ENCODE measurements at places on chromosomes 11 and 22.

DNA sequence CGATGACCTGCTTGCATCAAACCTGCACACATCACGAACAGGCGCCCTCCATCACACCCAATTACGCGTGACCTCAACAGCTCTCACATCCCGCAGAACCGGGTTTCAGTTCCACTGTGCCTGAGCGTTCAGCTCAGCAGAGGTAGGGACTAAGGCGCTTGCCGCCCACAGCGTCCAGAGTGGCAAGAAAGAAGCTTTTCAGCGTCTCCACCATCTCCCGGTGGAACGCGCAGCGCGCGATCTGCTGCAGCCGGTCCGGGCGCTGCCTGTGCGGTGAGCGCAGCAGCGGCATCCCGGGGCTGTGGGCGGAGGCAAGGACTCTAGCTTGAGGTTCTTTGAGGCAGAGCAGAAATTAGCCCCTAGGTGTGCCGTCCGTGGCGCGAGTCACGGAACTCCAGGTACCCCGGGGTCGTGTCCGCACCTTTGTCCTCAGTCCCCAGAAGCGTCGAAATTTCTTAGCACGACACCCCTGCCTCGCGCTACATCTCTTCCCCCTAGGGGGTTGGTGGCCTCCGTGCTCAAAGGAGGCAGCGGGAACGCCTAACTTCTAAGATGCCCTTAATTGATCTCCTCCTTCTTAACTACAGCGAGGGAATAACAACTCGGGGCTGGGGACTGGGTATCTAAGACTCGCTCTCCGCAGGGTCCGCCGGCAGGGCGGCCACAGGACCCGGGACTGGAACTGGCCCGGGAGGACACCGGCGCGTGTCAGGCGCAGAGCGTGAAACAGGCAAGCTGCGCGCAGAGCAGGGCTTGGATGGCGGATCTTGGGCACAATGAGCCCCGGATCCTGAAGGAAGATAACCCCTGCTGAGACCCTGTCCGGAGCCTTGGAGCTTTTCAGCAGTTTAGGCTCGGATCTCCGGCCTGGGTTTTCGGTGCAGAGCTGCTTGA lies 1.7 kb upstream of the CALCA start:
- no peak for DNase-seq

- DNase-seq: no peak
Observed at GRCh38 chr11:14089690-14090462, 127.4 kb downstream of the SPON1 start.

DNA sequence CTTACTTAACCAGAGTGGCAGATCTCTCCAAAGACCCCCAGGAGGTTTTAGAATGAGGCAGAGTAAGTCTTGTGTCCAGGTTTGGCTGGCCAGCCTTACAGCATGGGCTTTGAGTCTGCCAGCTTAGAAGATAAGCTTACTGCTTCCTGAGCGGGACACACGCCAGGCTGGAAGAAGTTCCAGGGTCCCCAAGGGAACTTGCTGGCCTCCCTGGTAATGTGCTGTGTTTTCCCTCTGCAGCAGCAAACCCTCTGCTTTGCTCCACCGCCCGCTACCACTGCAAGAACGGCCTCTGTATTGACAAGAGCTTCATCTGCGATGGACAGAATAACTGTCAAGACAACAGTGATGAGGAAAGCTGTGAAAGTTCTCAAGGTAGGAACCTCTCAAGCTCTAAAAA lies 154.2 kb downstream of the LDLRAD3 start:
- no peak for DNase-seq

GRCh38 chr11:1225386-1226225 lies 2.7 kb downstream of the MUC5B start:
- DNase-seq: no peak

- no peak for DNase-seq
Observed at GRCh38 chr11:60080535-60080934, 7.9 kb upstream of the MS4A2 start.

DNA sequence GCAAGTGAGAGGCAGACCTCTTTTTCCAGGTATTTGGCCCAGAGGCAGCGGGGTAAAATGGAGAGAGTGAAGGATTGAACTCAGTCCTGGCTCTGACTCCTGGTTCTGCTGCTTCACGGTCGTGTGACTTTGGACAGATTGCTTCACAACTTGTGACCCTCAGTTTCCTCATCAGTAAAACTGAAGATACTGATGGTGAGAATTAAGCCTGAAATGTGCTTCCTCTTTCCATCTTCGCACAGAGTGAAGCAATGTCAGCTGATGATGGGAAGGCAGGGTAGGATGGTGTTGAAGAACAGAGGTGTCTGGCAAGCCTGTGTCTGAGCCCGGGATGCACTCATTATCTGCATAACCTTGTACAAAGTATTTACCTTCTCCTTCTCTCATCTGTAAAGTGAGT lies 59.0 kb downstream of the UBASH3B start:
- DNase-seq: no peak

- DNase-seq: no peak
Observed at GRCh38 chr11:115279813-115280761, 224.1 kb downstream of the CADM1 start.

GRCh38 chr11:3735827-3736226 lies 61.5 kb downstream of the NUP98 start:
- no peak for DNase-seq

DNA sequence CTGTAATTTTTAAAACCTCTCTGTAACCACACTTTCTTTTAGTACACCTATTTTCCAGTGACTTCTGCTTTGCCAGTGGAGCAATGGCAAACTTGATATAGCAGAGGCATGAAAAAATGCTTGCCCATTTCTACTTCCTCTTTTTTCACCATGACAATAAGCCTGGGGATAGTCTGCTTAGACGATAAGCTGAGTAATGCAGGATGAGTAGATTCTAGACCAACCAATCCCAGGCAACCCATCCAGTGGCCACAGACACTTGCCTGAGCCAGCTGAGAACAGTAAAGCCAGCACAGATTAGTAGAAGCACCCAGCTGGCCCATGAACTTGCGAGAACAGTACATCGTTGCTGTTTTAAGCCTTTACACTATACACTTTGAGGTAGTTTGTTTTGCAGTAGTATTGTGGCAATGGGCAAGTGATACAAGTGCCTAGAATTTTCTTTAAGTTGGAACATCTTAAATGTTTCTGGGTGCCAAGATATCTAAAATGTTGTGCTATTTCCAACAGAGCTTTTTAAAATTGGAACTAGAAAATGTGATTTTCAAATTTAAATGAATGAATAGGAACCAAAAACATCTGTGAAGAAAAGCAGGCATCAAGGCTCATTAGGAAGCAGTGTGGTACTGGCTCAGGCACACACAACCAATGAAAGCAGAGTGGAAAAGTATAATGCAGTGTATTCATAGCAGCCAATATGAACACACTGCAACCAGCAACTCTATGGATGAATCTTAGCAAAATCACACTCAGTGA lies 37.7 kb downstream of the DDI1 start:
- no peak for DNase-seq

GRCh38 chr22:48757581-48757980 lies 1070.1 kb downstream of the BRD1 start:
- no peak for DNase-seq

GRCh38 chr11:88398791-88399570 lies 61.4 kb upstream of the CTSC start:
- no peak for DNase-seq

DNA sequence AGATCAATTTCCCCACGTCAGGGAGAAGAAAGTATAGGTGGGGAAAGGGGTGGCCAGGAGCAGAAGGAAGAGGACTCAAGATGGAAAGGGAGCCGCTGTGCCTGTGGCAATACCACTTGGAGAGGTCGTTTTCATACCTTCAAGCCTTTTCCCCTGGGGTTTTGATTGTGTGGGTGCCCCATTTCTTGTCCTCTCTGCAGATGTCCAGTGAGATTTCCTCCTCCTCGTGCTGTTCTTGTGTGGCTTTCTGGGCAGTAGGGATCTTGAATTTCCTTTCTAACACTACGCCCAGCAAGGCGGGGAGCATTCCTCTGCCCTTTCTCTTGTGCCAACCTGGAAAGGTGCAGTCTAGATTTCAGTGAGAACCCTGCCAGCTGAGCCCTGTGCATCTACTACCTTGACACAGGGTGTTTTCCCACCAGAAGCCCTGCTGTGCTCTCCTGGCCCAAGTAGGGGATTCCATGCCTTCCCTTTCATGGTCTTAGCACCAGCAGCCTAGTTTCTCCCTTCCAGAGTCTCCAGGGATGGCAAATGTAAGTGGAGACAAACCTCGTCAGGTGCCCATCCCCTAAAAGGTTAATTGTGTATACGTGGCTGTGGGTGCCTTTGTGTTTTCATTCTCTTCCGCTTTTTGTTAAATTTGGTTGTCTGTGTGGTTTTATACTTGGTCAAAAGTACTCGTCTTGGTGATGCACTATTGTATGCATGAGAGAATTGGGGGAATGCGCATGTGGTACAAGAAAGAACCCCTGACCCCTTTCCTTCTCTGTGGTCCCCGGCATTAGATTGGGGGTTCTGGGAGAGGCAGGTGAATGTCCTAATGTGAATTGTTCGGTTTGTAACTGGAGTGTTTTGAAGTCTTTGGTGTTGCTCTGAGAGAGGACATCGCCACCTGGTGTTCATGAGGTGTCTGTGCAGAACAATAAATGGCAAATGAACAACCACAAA lies 71.4 kb upstream of the MPEG1 start:
- peak; percentile 75 for DNase-seq

DNA sequence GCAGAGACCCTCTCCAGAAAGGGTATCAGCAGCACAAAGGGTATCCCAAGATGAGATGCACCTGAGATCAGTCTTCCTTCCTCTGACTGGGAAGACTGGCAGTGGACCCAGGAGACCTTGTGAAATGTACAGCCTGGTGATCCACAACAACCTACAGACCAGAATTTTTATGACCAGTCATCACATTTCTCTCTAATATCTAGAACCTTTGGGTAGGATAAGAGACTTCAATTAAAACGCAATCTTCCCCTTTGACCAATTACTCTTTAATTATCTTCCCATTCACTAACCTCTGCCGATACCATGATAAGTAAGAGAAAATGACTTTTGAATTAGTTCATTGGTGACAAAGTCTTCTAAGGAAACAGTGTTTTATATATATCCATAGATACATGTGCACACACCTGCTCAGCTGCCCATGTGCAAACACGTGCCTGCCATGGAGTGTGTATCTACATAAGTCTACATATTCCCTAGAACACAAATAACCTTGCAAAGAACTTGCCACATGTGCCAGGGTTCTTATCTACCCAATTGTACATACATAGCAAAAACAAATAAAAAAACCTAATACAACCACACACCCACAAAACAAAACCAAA lies 44.2 kb upstream of the SLC5A1 start:
- DNase-seq: no peak

GRCh38 chr22:33467620-33468095 lies 409.5 kb upstream of the SYN3 start:
- no peak for DNase-seq

DNA sequence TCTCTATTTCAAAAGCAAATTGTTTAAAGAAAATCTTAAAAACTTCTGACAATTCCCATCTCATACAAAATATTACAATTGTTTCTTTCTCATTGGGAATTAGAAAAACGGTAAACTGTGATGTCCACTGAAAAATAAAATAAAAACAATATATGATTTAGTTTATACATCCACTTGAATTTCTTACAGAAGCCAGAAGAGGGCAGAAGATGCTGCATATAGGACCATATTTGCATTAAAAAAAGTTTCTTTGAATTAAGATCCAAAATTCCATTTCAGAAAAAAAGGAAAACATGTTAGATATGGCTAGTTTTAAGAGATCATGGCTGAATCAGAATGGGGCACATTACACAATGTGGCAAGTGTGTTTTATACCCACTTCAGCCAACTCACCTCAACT lies 39.3 kb upstream of the LRRC4C start:
- DNase-seq: no peak

DNA sequence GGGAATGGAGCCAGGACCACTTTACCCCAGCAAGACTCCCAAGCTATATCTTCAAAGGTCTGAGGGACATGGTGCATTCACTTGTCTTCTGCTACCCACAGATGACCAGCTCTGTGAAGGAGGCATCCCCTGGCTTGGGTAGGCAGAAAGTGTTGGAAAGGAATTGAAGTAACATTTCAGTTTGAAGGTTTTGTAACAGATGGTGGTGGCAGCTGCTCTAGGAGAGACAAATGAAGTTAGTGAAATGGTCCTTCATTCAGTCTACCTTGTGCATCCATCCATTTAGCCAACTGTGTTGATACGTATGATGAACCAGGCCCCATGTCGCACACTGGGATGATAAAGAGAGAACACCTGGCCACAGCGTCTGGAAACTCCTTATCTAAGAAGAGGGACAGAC lies 140.5 kb downstream of the COMMD9 start:
- DNase-seq: no peak

- no peak for DNase-seq
Observed at GRCh38 chr11:117868088-117868487, 8.4 kb downstream of the FXYD6 start.

DNA sequence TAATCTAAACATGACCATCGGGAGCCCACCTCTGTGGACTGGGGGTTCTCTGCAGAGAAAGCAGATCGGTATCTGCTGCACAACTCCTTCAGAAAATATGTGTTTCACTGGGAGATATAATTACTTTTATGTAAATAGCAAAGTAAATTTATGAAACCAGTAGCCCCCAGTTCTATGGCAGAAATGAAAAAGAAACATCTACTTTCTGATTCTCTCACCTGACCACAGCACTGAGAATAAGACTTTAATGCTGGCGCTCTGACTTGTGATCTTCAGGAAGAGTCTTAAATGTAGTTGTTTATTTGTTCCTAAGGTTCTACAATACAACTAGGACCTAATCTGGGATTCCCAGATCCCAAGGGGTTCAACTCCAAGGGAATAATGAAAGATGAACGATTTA lies 518.0 kb downstream of the DLG2 start:
- DNase-seq: no peak

- no peak for DNase-seq
Observed at GRCh38 chr11:11977206-11977938, 31.1 kb downstream of the DKK3 start.

DNA sequence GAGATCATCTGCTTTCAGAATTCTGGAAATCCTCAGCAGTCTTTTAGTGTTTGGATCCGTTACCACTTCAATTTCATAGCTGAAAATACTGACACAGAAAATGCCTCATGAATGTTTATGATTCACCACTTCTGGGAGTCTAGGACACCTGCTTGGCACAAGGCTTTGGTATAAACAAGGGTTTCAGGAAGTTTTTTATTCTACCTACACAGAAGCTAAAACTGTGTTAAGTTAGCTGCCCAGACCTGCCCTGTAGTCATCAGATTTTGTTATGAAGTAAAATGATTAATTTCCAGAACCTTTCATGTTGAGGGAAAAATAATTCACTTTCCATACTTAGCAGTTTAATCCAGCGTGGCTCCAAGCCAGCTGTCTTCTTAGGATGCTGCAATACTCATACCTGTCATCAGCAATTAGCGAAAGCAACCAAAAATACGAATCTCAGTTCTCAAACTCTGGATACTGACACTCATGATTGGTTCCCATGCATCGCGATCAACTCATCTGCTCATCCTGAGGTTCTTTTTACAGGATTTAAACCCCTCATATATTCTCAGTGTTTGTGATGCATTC lies 458.5 kb upstream of the CCDC90B start:
- DNase-seq: no peak

DNA sequence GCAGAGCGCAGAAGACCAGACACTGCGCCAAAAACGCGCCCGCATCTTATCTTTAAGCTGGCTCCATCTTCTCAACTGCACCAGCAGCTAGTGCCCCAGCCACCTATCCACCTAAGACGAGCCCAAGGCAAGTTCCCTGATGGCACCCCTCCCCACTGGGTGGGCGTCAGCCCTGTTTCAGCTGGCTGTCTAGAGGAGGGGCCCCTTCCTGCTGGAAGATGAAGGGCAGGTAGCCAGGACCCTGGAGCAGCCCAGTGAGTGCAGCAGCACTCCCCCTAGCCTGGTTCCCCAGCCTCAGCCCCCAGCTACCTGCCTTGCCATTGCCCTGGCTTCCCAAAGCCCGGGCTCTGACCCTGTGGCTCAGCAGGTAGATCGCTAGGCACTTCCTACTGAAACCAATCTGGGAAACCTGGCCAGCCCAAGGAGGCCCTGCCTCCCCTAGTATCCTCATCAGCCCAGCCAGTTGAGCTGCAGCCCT lies 28.3 kb downstream of the ARVCF start:
- no peak for DNase-seq
